ENCODE measurements at places on chromosomes 4 and X. TPM values are rescaled to one million over a fixed set of nuclear protein-coding genes. Genes with fewer than 3 reads are reported as not detected.

DNA sequence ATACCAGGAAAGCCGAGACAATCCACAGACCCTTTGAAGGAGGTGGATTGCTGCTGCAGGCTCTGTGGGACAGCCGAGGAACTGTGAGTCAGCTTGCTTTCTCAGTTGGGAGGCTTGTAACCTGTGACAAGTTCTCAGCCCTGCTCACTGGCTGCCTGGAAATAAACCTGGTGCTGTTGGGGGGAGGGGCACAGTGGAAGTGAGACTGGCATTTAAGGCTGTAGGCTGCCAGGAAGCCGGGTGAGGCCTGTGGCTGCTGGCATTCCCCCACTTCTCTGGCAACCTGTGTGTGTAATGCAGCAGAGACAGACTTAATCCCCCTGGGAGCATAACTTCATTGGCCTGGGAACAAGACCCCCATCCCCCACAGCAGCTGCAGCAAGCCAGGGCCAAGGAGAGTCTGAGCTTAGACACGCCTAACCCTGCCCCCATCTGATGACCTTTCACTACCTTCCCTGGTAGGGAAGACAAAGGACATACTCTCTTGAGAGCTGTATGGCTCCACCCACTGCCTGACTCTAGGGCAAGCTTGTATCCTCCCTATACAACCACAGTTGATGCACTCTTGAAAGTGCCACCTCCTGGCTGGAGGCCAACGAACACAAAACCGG, 64.1 kb downstream of the ALPK1 start:
- DNase-seq = peak; percentile 42

TLR1 gene
- total RNA-seq = 0.11 TPM

DNA sequence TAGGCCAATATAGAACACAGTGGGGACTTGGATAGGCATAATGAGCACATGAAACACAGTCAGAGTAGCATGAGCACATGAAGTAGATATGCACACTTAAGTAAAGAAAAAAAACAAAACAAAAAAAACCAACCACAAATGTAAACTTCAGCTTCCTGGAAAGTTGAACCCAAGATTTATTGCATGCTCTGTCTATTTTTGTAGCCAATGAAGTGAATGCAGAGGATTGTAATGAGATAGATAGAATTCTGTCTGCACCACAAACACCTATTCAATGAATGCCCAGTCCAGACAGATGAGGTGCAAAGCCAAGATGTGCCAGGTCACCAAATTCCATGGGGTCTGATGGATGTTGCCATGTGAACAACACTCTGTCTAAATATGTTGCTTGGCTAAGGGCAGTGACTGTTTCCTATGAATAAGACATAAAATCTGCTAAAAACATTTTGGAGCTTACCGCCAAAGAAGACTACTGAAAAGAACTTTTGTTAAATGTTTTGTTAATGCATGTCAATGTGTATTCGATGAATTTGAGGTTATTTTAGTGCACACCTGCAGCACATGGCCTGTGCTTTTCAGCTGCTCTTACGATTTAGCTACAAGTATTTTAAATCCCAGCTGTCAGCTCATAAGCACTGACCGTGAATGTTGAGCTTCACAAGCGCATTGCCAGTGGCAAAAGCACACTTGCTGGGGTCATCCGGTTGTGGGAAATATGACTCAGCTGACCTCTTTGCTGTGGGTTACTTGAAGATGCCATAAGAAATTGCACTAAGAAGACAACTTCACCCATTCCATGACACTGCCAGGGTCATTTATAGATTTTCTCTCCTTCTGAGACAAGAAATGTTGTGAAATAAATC, 374.8 kb upstream of the GNPDA2 start:
- no peak for DNase-seq

GRCh38 chr4:780716-781492, 45.0 kb downstream of the CPLX1 start:
- DNase-seq = no peak

- DNase-seq = no peak
Observed at GRCh38 chr4:1411436-1412375, 5.5 kb upstream of the NKX1-1 start.

- peak; percentile 30 for DNase-seq
Observed at GRCh38 chr4:41204400-41204978, 9.9 kb downstream of the APBB2 start.

FAAH2 gene
- total RNA-seq = 3.3 TPM

DNA sequence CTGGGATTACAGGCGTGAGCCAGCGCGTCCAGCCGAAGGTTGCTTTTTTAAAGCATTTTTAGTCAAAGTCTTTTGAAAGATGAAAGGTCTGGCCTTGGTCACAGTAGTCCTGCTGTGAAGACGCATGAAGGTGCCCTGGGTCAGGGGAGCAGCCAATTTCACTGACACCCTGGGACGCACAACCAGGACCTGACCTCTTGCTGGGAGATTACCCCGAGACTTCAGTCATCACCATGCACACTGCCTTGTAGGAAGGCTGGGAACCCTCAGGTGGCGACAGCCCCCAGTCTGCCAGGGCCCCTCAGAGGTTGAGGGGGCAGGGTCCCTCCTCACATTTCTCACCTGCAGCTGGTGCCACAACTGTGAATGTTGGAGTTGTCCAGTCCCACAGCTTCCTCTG, 53.2 kb downstream of the CPLX1 start:
- DNase-seq = no peak

XAGE1A gene
- not detected for total RNA-seq

USP38 gene
- 11.8 TPM for total RNA-seq

CT45A8 gene
- total RNA-seq = not detected

GPR34 gene
- total RNA-seq = not detected

GRCh38 chrX:57121162-57121755, at the start of gene SPIN2B:
SPIN2B (minus strand) TSS chrX:57121548.
- peak; percentile 83 for DNase-seq

DNA sequence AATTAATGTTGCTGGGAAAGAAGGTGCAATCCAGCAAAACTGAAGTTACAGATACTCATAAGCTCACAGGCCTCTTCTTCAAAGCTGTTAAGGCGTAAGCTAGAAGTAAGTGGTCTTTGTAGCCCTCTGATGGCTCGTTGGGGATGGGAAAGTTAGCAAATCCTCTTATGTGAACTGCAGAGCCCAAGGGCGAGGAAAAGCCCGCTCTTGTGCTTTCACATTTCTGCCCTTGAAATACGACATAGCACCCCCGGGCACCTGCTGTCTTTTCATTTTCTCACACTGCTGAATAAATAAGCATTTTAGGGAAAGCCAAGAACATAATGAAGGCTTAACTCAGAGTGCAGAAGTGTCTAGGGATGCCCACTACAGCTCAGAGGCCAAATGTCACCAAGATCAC, 73.1 kb upstream of the SORBS2 start:
- no peak for DNase-seq

MAGEA11 gene
- not detected for total RNA-seq

IBSP gene
- total RNA-seq = not detected

GRCh38 chr4:39568805-39569204, 41.6 kb upstream of the UGDH start:
- DNase-seq = no peak

SPANXA1 gene
- not detected for total RNA-seq

F9 gene
- not detected for total RNA-seq

DNA sequence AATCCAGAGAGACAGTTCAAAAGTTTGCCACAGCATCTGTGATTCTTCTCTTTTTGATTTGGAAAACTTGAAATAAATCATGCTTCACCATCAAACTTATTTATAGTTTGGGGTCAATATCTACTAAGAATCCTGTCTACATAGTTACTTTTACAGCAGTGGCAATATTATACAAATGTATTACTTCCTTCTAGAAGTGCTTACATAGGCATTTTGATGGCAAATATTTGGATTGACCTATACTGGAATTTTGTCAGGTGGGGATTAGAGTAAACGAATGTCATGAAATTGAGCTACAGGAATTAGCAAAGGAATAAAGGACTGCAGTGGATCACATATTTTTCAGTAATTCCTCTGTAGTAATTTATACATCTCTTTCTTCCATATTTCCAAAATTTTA, 1885.5 kb upstream of the ADGRL3 start:
- no peak for DNase-seq

ASMT gene
- total RNA-seq = not detected

DNA sequence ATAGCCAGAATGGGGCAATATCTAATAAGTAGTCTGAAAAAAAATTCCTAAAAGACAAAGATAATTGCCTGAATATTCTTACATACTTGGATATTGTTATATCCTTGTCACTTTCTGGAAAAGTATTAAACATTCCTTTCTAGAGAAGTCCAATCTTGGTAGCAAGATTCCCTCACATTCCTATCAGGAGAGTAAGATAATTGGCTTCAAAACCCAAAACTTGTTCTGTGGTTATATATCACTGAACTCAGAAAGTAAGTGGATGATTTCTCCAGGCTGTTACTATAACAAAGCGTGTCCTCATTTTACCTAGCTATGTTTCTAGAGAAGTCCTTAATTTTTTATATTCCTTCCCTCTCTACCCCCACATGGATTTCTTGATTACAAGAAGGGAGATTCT, 46.0 kb upstream of the TEX13A start:
- no peak for DNase-seq

- no peak for DNase-seq
Observed at GRCh38 chr4:57042711-57043169, 64.0 kb downstream of the POLR2B start.

HOPX gene
- not detected for total RNA-seq

LANCL3 gene
- total RNA-seq = not detected

GRCh38 chr4:76504613-76505465, 69.8 kb downstream of the SHROOM3 start:
- peak; percentile 36 for DNase-seq

CFAP97 gene
- total RNA-seq = 67.9 TPM

DNA sequence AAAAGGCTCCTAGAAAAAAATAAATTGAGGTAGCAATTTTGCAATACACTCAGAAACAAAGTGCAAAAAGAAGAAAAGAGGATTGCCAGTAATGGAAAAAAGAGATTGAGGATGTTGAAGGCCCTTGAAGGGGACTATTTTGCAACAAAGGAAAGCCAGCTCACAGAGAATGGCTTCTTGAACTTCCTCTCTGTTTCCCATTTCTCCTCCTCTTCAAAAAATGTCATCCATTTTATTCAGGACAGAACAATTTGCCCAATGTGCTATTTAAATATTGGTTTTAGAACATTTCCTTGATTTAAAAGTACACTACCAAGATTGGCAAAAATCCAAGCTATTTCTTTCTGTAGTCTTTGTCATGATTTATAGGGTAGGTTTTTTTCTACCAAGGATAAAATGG, 60.2 kb downstream of the GASK1B start:
- DNase-seq = no peak

- DNase-seq = no peak
Observed at GRCh38 chrX:134669378-134670098, 11.3 kb upstream of the PLAC1 start.

All from HepG2 (cell line).